ENCODE measurements at places on chromosomes 1 and 21. TPM values are rescaled to one million over a fixed set of nuclear protein-coding genes. Genes with fewer than 3 reads are reported as not detected.

DNA sequence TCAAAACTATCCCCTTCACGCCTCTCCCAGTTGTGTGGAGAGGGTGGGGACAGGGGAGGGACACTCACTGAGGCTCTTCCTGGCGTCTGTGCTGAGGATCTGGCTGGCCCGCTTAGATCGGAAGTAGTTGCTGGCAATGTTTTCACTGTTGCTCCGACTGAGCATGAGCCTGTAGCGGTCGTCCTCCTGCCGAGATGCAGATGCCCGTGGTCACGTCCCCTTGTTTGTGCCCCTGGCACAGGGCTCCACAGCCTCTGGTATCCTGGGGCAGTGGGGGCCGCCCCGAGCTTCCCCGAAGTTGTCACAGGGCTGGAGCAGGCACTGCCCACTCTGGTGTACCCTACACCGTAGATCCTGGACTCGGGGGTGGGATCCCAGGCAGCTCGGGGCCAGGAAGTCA, 5.0 kb upstream of the DDOST start:
- H3K27ac ChIP-seq: no peak overlapping the region
- DNase-seq: no peak
- H3K4me1 ChIP-seq: peaks cover 8% of the 10 kb centered on the region
- peaks cover under 1% of the 10 kb centered on the region for H3K36me3 ChIP-seq
- H3K27me3 ChIP-seq: no peaks in the 10 kb centered on the region
- no peak overlapping the region for H3K4me3 ChIP-seq

WNT9A gene
- 3.7 TPM for total RNA-seq

- peaks cover 4% of the 10 kb centered on the region for H3K4me1 ChIP-seq
- H3K4me3 ChIP-seq: no peak overlapping the region
- H3K36me3 ChIP-seq: no peaks in the 10 kb centered on the region
- no peak for DNase-seq
- H3K27ac ChIP-seq: no peak overlapping the region
Measured at GRCh38 chr1:91124989-91125417, 103.2 kb upstream of the ZNF644 start.

- H3K27me3 ChIP-seq: no peaks in the 10 kb centered on the region
- peak; percentile 31 for DNase-seq
- H3K4me3 ChIP-seq: no peak overlapping the region
Measured at GRCh38 chr1:20375563-20375962, 84.9 kb downstream of the VWA5B1 start.

- no peak overlapping the region for H3K27ac ChIP-seq
- H3K4me1 ChIP-seq: peaks cover 13% of the 10 kb centered on the region
- no peak for DNase-seq
Measured at GRCh38 chr1:55578646-55579045, 363.5 kb upstream of the USP24 start.

DNA sequence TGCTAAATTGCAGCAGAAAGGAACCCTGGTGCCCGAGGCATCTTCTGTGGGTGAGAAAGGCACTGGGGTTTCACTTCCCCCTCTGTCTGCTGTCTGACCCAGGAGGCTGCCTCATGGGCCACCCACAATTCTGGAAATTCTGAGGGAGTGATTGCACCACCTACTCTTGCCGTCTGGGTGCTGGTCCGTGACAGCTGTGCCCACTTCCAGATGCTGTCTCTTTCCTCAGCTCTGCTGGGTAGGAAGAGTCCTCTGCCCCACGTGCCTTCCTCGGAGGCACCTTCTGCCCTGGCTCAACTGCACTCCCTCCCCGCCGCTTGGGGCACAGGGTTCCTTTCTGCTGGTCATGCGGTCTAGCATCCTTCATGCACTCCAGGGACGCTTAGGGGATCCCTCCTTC, 96.3 kb downstream of the ARHGEF10L start:
- no peak overlapping the region for H3K4me3 ChIP-seq
- H3K36me3 ChIP-seq: peaks cover 56% of the 10 kb centered on the region
- H3K4me1 ChIP-seq: peaks cover 36% of the 10 kb centered on the region
- no peak overlapping the region for H3K27ac ChIP-seq
- no peak for DNase-seq

ADORA1 gene
- not detected for total RNA-seq

IFNLR1 gene
- not detected for total RNA-seq

- peak; percentile 74 for DNase-seq
- peaks cover 21% of the 10 kb centered on the region for H3K4me1 ChIP-seq
- no peak overlapping the region for H3K4me3 ChIP-seq
- H3K27ac ChIP-seq: peak overlapping the region; percentile 11
- H3K27me3 ChIP-seq: no peaks in the 10 kb centered on the region
Measured at GRCh38 chr1:40030528-40031135, 9.9 kb upstream of the CAP1 start.

CFAP45 gene
- not detected for total RNA-seq

- no peak overlapping the region for H3K27ac ChIP-seq
- H3K27me3 ChIP-seq: peaks cover 4% of the 10 kb centered on the region
- no peak overlapping the region for H3K4me3 ChIP-seq
- H3K4me1 ChIP-seq: no peaks in the 10 kb centered on the region
- no peaks in the 10 kb centered on the region for H3K36me3 ChIP-seq
Measured at GRCh38 chr1:114235960-114236359, 82.3 kb upstream of the SYT6 start.

DNA sequence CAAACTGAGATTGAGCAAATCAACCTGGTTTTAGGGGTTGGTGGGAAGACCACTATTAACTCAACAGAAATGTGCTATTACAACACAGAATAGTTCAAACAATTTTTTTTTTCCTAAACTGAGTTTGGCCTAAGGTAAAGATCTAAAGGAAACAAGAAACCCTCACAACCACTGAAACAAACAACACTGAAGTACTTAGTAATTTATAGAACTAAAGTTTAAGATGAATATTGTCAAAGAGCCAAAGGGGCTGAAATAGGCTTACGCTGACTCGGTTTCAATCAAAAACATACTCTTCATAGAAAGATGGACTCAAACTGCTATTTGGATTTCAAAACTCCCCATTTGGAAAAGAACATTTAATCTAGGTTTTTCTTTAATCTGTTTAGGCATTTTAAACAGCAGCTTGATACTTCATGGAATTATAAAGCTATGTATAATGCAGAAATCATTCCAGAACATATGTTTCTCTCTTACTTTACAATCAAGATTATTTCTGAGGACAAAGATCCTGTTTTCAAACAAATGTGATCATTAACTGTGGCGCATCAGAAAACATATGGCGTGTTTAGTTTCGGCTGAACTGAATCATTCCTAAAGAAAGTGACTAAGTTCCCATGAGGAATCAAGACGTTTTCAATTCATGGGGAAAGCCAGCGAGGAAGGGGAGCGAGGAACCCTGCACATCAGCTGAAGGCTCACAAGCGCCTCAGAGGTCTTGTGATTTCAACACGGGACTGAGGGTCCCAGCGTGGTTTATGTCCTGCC, 62.7 kb downstream of the SYT6 start:
- H3K4me3 ChIP-seq: no peak overlapping the region
- H3K27ac ChIP-seq: no peak overlapping the region
- no peaks in the 10 kb centered on the region for H3K36me3 ChIP-seq
- peaks cover 16% of the 10 kb centered on the region for H3K4me1 ChIP-seq
- no peak for DNase-seq

DNA sequence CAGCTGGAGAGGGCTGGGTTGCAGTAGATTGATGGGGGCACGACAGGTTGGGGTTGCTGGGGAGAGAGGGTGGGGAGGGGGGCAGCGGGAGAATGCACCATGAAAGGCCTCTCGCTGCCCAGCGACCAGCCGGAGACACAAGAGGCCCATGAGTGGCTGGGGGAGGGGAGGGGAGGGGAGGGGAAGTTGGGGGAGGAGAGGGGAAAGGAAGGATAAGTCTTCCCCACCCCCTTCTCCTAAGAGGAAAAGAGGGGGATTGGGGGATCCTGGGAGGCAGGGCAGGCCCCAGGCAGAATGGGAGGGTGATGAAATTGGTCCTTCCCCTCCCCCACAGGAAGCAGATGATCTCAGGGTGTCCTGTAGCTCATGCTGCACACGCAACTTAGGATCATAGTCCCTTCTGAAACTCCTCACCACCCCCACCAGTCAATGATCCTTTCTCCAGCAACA, 45.7 kb downstream of the PAX7 start:
- H3K4me1 ChIP-seq: no peaks in the 10 kb centered on the region
- no peak for DNase-seq
- no peaks in the 10 kb centered on the region for H3K36me3 ChIP-seq
- no peak overlapping the region for H3K4me3 ChIP-seq
- H3K27ac ChIP-seq: no peak overlapping the region
- H3K27me3 ChIP-seq: peaks cover 49% of the 10 kb centered on the region

- H3K36me3 ChIP-seq: no peaks in the 10 kb centered on the region
- H3K4me3 ChIP-seq: no peak overlapping the region
- H3K27ac ChIP-seq: no peak overlapping the region
- no peak for DNase-seq
- H3K27me3 ChIP-seq: no peaks in the 10 kb centered on the region
Measured at GRCh38 chr1:193183019-193183627, 3.3 kb downstream of the B3GALT2 start.

DNA sequence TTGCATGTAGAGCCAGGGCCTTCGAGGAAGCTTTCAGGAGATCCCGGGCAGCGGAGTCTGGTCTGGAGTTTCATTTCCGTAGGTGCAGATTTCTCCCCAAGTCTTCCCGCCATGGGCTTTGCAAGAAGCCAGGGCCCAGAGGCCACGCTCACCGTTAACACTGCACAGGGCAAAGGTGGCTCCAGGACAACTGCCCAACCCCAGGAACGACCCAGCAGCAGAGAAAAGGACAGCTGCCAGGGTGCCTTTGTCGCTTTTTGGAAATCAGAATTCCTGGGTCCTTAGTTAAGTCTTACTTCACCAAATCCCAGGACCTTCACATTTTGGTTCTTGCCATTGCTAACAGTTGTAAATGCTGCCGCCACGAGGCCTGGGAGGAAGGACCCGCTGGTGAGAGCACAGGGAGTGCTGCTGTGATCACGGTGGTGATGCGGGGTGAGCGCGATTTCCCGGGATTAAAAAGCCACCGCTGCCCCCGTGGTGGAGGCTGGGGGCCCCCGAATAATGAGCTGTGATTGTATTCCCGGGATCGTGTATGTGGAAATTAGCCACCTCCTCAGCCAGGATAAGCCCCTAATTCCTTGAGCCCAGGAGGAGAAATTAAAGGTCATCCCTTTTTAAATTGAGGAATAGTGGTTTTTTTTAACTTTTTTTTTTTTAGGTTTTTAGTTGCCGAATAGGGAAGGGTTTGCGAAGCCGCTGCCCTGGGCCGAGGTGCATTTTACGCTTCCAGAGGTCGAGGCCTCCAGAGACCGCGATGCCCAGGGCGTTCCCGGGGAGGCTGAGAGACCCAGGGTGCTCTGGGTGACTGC, 8.2 kb downstream of the SIM2 start:
- H3K4me1 ChIP-seq: no peaks in the 10 kb centered on the region
- DNase-seq: no peak
- H3K36me3 ChIP-seq: no peaks in the 10 kb centered on the region
- no peak overlapping the region for H3K27ac ChIP-seq
- H3K4me3 ChIP-seq: no peak overlapping the region

- no peak overlapping the region for H3K27ac ChIP-seq
- no peaks in the 10 kb centered on the region for H3K27me3 ChIP-seq
- DNase-seq: no peak
Measured at GRCh38 chr1:199129247-199129646, 490.4 kb downstream of the PTPRC start.

PEAR1 gene
- 1.0 TPM for total RNA-seq

DNA sequence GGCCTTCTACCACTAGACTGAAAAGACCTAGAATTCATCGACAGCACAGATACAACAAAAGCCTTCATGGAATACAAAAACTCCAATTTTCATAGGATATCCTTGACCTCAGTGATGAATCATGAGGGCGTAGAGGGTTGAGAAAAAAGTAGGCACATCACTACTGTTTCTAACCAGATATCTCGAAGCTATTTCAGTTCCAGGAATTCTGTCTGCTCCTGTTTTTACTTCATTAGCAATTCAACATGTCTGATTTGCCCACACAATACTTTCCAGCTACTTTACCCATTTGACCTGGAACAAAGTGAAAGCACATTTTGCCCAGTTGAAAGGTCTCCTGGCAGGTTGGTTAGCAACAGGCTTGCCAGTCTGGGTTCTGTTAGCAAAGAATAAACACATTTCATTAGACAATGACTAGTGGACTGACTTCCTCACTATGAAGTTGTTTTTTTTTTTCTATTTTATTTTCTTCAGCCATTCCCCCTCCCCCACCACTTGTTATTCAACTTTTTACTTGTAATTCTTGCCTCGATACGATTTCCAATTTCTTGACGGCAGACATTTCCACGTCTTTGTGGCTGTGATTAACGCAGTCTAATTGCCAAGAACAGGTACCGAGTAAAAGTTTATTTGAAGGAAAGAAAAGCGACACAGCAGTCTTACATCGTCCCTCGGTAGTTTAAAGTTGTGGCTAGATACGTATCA, 4.0 kb upstream of the ZBTB18 start:
- H3K4me3 ChIP-seq: peak overlapping the region; percentile 91
- DNase-seq: no peak
- peaks cover 10% of the 10 kb centered on the region for H3K36me3 ChIP-seq

GRCh38 chr21:46229133-46229922, 754 bp upstream of the LSS start:
- H3K27me3 ChIP-seq: no peaks in the 10 kb centered on the region
- peaks cover 21% of the 10 kb centered on the region for H3K36me3 ChIP-seq
- no peak overlapping the region for H3K27ac ChIP-seq
- H3K4me3 ChIP-seq: peak overlapping the region; percentile 48

DNA sequence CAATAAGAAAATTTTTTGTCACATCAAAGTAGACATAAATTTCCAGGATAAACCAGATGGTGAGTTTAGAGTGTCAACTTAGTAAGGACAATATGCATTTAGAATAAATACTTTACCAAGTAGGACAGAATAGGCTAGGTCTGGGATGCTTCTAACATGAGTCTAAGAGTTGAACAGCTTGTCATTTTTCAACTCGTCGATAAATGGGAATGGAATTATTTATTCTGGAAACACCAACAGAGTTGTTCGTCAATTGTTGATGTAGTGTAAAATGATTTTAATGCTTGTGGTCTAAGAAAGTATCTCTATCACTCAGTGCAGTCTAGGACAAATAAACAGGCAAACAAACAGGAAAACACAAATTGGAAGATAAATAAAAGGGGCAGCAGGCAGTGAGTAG, 358.4 kb upstream of the ST6GALNAC5 start:
- H3K4me1 ChIP-seq: no peaks in the 10 kb centered on the region
- H3K27ac ChIP-seq: no peak overlapping the region
- DNase-seq: no peak
- no peak overlapping the region for H3K4me3 ChIP-seq
- no peaks in the 10 kb centered on the region for H3K36me3 ChIP-seq

DNA sequence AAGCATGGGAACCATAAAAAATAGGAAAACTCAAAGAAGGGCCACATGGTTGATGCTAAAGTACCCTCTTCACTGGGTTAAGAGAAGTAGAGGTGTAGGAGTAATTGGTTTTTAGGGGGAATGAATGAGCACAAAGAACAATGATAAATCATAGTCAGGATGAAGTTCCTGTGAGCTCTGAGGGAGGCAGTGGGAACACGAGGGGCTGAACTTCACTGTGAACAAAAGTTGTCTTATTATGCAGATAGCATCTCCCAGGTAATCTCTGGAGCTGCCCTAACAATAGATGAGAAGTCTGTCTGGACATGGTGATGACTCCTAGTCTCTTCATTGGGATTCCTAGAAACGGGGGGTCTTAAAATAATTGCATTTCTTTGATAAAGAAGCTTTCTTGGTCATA, 127.9 kb downstream of the DNM3 start:
- H3K27ac ChIP-seq: no peak overlapping the region
- peaks cover 3% of the 10 kb centered on the region for H3K27me3 ChIP-seq
- DNase-seq: no peak
- no peaks in the 10 kb centered on the region for H3K4me1 ChIP-seq
- H3K36me3 ChIP-seq: no peaks in the 10 kb centered on the region

- no peaks in the 10 kb centered on the region for H3K27me3 ChIP-seq
- no peak overlapping the region for H3K27ac ChIP-seq
- no peak overlapping the region for H3K4me3 ChIP-seq
- DNase-seq: no peak
- H3K4me1 ChIP-seq: peaks cover 21% of the 10 kb centered on the region
- H3K36me3 ChIP-seq: no peaks in the 10 kb centered on the region
Measured at GRCh38 chr1:204260601-204261197, 46.9 kb upstream of the GOLT1A start.

All from SJSA1 (cell line).